OCI-M1 (cell line): ENCODE measurements at places on chromosomes 6 and 20.

GRCh38 chr6:79420054-79420453 lies 117.2 kb downstream of the LCA5 start:
- DNase-seq = peak; percentile 35

- peak; percentile 21 for DNase-seq
These were observed 5.2 kb upstream of the MANEA start for GRCh38 chr6:95572098-95572497.

DNA sequence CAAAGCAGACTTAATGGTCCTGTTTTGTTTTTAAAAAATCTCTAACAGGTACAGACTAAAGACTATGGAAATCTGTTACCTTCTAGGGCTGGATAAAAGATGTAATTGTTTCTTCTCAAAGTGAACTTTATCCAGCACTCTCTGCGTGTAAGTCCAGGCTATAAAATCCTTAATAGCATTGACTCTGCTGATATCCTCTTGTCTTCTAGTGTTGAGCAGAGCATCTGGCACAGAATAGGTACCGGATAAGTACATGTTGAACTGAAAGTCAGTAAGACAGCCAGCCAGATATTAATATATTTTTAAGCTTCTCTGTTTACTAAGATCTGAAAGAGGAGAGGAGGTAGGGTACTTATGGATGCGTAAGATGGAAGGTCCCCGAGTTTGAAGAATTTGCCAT lies 262.3 kb downstream of the TBC1D7 start:
- no peak for DNase-seq

- peak; percentile 14 for DNase-seq
These were observed 49.9 kb downstream of the STK4 start for GRCh38 chr20:45016089-45016671.

GRCh38 chr6:18613319-18613925 lies 226.3 kb downstream of the RNF144B start:
- DNase-seq = peak; percentile 38
